Activated T-helper 1 cell treated with anti-CD3 and anti-CD28 coated beads, Interleukin-2, amount 50 U/mL, for 16 hours (primary cell): ENCODE measurements at places on chromosomes 16 and 17.

- DNase-seq: no peak
Measured at GRCh38 chr16:14071576-14072271, 605 bp downstream of the MRTFB start.

GRCh38 chr16:86219655-86220445 is 290.5 kb upstream of the FOXF1 start:
- DNase-seq: no peak

GRCh38 chr17:13415871-13416416 is 185.8 kb downstream of the HS3ST3A1 start:
- DNase-seq: no peak

DNA sequence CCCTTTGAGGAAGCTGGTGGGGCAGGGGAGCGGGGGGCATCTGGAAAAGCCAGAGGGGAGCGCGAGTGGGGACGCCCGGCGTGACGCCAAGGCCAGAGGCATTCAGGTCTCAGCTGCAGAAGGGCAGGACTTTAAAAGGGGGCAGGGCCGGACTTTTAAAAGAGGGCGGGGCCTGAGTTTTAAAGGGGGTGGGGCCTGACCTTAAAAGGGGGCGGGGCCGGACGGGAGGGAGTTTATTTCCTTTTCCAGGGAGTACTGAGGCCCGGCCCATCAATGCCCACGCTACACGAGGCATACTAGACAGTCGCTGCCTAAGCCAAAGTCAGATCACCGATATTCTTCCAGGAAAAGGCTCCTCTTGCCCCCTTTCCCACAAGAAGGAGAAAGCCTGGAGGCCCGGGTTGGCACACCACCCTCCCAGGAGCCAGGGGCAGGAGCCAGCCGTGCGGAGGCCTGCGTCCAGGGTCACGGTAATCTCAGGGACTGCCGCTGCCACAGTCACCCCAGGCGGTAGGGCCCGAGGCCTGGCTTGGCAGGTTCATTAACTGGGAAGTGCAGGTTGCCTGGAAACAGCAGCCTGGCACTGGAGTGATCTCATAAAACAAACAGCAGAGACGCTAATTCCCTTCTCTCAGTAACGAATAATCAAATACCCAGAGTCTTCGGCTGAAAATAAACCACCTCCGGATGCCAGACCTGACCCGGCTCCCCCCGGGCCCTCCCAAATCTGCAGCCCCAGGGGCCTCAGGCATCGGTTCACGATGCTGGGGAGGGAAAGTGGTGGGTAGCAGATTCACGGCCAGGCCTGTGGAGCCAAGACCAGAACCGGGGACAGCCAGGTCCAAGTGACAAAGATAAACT is 90.7 kb downstream of the TIMM22 start:
- no peak for DNase-seq

DNA sequence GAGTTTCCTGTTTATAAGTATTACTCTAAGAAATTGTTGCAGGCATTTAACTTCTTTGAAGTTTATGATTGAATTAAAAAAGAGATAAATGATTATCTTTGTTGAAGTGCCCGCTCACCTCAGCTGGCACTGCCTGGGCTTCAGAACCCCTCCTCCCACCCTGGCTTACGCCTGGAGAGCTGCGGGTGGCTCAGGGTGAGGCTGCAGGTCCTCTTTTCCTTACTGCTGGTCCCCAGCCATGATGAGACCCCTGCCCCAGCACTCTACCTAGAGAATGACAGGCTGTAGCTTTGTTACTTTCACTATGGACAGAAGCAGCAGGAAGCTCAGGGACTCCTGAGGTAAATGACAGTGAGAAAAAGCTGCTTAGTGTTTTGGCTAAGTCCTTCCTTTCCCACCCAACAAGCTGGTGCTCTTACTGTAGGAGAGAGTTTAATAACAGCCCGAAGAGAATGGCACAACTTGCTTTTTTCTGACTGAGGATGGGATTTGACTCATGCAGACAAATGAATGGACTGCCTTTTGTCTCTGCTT is 62.1 kb downstream of the EPN2 start:
- no peak for DNase-seq

DNA sequence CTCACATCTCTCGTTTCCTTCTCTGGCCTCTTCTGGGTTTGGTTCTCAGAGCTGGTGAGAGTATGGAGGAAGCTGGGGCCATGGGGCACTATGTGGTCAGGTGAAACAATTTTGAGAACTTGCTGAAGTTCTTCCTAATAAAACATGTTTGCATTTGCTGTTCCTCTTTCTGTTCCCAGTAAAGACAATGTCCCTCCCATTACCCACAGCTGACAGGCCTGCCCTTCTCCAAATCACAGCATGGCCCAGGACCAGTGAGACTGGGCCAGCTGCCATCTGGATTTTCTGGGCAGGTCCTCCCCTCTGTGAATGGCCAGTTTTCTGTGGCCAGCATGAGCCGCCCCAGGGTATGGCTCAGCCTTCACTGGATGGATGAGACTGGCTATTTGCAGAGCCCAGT is at the start of gene CD300H:
CD300H (minus strand) TSS at position 113 of the 400 bp plus-strand sequence.
- DNase-seq: no peak

DNA sequence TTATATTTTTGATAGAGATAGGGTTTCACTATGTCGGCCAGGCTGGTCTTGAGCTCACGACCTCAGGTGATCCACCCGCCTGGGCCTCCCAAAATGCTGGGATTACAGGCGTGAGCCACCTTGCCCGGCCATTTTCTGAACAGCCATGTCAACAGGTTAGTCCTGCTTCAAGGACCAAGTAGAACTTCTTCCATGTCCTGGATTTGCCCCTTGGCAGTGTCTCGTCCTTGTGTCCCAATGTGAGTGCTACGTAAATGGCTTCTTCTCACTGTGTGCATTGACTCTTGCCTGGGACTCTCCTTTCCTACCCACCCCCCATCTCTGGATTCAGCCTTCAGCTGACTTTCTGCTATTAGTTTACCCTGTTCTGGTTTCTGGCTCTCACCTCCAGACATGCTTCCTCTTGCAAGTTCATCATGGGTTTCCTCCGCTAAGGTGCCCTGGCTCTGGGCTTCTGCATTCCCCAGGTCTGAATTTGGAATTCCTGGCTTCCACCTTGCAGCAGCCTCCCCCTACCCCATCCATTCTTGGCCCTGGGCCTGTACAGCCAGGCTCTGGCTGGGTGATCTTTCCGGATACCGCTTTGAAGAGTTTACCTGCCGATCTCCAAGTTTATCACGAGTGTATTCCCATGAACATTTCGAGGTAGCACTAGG is 14.0 kb upstream of the IRF8 start:
- DNase-seq: no peak

DNA sequence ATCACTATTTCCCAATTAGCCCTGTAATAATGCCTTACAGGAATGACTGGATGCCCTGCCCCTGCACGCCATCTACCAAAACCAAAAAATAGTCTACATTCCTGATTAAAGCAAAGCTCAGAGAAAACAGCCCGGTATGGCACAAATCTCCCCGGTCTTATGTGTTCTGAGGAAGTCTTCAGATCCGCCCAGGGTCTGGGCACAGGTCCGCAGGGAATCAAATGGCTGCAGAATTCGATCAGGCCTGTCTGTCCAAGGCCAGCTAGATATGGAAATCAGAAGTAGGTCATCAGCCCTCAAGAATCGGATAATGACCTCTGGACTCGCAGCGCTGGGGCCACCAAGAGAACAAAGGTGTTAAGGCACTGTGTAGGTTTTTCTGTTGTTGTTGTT is 171.0 kb downstream of the ZFHX3 start:
- no peak for DNase-seq

GRCh38 chr16:48001324-48001895 is 154.4 kb downstream of the ABCC12 start:
- no peak for DNase-seq

DNA sequence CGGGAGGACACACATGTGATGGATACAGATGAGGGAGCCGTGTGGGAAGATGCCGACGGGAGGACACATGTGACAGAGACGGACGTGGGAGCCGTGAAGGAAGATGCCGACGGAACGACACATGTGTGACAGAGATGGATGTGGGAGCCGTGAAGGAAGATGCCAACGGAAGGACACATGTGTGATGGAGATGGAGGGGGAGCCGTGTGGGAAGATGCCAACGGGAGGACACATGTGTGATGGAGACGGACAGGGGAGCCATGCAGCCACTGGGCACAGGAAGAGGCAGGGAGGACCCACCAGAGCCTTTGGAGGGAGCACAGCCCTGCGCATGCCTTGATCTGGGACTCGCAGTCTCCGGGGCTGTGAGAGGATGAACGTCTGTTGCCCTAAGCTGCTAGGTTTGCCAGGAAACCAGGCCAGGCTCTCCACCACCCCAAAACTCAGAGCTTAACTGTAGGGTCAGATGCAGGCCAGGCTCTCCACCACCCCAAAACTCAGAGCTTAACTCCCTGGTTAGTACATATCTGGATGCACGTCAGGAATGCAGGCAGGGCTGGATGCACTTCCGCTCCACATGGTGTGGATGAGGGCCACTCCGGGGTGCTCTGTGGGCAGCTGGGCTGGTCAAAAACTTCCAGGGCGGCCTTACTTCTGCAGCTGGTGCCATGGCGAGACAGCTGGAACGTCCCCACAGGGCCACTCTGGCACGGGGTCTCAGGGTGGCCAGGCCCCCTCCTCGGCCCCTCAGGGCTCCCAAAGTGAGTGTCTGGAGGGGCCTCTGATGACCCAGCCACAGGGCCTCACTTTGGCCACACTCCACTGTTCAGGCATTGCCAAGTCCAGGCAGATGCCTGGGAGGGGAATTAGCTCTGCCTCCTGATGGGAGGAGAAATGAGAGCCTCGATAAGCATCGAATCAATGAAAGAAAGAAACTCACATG is 47.7 kb upstream of the ZNF469 start:
- DNase-seq: no peak

GRCh38 chr17:77873500-77874302 is 84.8 kb upstream of the TNRC6C start:
- no peak for DNase-seq

DNA sequence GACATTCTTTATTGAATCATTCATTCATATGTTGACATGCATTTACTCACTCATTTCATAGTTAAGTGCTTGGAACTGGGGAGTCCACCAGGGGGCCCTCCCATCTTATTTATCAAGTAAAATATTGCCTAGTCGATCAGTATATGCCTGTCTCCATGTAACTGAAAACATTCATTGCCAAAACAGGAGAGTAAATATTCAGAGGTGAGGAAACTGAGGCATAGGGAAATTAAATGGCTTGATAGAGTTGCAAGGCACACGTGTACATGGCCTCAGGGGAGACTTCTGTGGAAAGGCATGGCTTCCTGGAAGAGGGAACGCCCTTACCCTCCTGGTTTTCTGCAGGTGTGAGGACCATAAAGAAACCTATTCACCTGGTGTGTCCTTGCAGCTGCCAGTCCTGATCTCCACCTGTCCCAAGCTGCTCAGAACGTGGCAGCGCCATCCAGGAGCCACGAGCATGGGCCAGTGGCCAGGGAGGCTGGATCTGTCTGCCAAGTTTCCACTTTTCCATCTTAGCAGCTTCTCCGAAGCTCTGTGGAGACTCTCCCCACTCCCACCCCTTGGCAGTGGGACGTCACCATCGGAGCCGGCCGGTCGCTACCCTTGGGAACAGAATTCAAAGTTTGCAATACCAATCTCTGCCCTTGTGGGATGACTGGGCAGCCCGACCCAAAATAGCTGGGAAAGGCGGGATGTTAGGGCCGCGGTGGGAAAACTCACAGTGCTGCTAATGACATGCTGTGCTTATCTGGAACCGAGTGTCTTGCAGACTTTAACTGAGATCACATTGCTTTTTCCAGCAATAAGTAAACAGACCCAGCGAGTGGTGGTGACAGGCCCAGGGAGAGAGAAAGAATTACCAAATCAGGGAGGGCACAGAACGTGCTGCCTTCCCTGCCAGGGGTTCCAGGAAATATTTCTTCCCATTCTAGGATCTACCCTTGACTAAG is 4.1 kb upstream of the C1QTNF1 start:
- DNase-seq: no peak

GRCh38 chr17:7538891-7539545 is 9.8 kb upstream of the TNFSF12 start:
- DNase-seq: no peak

GRCh38 chr17:76635039-76635438 is 8.5 kb downstream of the ST6GALNAC1 start:
- DNase-seq: no peak

DNA sequence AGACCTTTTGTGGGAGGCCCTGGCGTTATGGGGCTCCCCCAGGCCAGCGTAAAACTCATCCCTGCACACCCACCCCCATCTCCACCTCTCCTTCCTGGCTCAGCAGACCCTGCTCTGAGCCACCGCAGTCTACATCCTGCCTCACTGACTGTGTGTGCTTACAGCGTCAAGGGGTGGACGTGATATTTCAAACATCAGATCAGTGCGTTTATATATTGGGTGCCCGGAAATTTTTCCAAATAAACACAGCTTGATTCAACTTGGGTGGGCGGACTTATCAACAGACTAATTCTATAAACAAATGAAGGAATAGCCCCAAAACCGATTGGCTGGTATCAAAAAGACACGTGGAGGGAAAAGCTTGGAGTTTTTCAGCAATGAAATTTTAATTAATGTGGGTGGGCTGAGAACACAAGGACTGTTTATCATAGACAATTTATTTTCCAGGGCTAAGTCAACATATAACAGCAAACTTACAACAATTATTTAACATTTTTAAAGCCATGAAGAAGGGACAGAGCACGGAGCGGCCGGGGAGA is at the start of gene FOXL1:
FOXL1 (plus strand) TSS at position 489 of the 539 bp plus-strand sequence. CDS start 175 bp downstream, outside the sequence.
- DNase-seq: no peak

GRCh38 chr17:21677911-21678310 is 14.4 kb upstream of the KCNJ18 start:
- DNase-seq: no peak

DNA sequence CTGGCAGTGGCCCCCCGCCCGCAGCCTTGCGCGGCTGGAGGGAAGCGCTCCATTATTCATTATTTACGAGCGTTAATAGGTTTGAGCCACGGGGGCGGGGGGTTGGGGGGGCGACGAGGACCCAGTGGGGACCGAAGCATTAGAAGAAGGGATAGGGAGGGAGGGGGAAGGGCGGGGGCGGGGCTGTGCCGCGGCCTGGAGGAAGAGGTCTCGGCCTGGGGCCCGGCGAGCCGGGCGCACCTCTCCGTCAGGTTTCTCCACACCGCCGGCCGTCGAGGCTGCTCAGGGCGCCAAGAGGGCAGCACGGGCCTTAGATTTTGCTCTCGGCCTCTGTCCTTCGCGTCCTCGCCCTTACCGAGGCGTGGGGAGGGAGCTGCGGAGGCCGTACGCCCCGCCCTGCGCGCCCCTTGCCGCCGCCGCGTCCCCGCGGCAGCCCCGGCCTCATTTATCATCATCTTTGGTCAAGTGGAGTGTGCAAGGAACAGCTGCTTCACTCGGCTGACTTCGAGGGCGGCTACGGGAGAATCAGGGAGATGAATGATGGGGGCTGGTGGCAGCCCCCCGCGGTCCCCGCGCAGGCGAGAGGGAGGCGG is 54.2 kb downstream of the SREBF1 start:
- no peak for DNase-seq

- DNase-seq: no peak
Measured at GRCh38 chr17:75047398-75048098, 523 bp downstream of the KCTD2 start.

DNA sequence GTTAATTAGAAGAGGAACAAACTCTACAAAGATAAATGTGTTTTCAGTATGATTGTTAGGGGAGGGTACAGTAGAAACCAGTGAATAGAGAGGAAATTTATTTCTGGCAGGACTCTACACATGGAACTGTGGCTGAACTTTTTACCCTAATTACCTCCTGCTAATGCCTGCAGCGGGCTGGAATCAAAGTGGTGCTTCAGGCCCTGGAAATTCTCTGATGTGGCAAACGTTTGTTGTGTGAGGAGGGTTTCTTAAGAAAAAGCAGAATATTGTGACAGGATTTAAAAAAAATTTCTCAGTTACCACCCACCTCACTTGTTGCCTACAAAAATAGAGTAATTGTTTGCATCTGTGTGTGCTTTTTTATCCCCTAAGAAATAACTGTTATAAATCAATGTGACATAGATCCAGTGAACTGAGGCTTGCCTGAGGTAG is 154.5 kb downstream of the BCAS3 start:
- no peak for DNase-seq
